Left lobe of liver (tissue), 2 donors: ENCODE measurements at places on chromosomes 5 and 9.

GRCh38 chr9:72257814-72258213 lies 107.2 kb downstream of the ZFAND5 start:
- no peak for DNase-seq

DNA sequence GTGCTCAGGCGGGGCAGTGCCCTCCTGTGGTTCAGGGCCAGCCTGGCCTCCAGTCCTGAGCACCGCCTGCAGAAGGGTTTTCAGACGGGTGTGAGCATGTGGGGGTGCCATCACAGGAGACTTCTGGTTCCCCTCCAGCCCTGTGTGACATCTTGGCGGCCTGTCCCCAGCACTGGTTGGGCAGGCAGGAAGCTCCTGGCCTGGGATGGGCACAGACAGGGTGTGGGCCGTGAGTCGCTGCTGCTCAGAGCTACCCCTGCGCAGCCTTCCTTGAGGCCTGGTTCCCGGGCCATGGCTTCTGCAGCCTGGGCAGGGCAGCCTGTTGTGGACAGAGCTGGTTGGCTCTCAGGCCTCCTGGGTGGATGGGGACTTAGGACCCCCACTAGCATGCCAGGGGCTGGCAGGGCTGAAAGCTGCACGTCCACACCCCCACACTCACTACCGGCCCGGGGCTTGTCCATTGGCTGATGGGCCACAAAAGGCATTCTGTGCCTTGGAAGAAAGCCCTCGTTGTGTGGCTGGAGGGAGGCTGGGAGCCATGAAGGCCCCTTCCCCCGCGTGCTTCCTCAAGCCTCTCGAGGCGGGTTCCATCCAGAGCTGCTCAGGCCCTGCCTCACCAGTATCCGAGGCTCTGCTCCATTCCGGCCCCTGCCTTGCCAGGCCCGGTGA lies 58.7 kb downstream of the RXRA start:
- no peak for DNase-seq

GRCh38 chr5:164433106-164433870 lies 927.9 kb downstream of the MAT2B start:
- no peak for DNase-seq

GRCh38 chr5:105101577-105101976 lies 1539.0 kb upstream of the NUDT12 start:
- DNase-seq: no peak

DNA sequence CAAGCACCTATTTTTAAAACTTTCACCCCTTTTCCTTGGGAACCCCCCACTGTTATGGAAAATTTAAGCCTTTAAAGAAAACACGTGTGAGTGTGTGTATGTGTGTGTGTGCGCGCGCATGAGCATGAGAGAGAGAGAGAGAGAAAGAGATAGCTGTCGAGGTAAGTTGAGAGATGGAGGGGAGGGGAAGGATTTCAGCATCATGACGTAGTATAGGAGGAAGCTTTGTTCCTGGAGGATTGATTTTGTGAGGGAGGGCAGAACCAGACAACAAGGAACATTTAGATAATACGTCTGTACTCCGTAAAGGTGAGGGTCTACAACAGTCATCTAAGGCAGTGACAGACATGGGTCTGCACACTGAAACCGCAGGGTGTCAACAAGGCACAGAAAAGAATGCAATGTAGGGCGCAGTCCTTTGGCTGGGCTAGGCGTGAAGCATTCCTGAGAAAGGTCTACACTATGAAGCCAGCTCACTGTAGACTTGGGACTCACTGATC lies 227.7 kb downstream of the SMARCA2 start:
- no peak for DNase-seq

- no peak for DNase-seq
Observed at GRCh38 chr5:133365738-133366137, 246.6 kb downstream of the FSTL4 start.
